ENCODE measurements at places on chromosomes 12 and 14.

DNA sequence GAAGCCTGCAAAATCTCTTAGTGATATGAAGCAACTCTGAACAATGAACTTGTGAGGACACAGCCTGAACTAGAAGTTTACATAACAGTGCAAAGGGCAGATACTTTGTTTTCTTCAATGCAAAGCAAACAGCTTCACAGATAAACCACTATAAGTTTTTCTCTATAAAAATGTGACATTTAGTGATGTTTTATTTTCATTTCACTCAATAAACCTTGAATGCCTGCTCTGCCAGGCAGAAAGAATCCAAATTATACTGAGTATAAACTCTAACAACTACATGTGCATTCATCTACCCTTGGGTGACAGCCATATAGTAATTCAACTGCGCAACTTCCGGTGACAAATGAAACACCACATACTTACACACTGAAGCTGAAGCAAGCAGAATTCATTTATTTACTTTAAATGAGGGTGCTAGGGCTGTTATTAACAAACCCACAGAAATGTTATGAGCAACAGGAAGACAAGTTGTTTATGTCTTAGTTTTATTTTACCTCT is 10.3 kb downstream of the DCP1B start:
- DNase-seq, result no peak

GRCh38 chr12:78062786-78063185 is 232.1 kb downstream of the NAV3 start:
- DNase-seq, result no peak

- DNase-seq, result no peak
Measured at GRCh38 chr14:28577711-28578131, 188.9 kb upstream of the FOXG1 start.

DNA sequence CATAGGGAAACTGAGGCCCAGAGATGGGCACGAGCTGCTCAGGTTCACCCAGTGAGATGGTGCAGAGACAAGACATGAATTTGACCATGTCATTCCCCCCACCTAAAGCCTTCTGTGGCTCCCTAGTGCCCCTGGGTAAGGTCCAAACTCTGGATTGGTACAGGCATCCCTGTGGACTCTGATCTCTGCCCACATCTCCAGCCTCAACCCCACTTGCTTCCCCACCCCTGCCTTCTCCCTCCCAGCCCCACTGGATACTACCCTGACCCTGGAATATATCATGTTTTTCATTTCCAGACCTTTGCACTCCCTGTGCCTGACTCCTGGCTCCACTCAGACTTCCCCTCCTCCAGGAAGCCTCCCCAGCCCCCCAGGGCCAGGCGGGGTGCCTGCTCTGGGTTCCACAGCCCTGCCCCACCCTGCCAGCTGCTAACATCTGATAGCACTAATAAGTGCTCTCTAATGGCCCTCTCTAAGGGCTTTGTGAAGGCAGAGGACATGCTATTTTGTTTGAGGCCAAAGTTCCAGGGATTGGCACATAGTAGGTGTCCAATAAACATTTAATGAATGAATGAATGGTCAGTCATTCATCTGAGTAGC is 1.1 kb upstream of the SDSL start:
- no peak for DNase-seq

GRCh38 chr12:113030875-113031525 is 25.5 kb upstream of the DTX1 start:
- no peak for DNase-seq

- no peak for DNase-seq
Measured at GRCh38 chr14:22974530-22975313, 7.6 kb downstream of the AJUBA start.

DNA sequence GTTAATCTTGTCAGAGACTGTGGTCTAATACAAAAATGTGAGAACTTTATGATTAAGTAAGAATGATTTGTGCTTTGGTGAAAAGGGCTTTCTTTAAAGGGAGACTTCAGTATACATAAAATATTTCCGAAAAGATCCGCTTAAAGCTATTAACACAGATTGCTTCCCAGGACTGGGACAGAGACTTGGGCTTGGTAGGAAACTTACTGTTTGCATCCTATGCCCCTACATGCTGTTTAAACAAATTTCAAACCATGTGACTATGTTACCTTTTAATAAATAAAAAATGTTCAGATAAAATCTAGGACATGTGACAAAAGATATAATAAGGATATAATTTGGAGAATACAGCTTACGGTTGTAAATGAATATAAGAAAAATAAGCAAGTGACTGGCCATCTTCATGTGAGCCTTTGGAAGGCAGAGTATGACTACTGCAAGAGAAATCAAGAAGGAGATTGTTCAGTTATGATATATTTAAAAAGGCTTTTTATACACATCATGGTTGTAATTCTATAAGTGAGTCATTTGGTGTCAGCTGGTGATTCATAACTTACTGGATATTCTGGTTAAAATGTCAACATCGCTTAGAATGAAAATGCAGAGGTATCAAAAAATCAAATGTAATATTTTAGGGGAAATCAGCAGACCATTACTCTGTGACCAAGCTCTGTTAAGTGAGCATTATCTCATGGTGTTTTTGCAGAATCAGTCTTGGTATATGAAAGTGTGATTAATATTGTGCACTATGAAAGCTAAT is 234.7 kb upstream of the E2F7 start:
- no peak for DNase-seq

DNA sequence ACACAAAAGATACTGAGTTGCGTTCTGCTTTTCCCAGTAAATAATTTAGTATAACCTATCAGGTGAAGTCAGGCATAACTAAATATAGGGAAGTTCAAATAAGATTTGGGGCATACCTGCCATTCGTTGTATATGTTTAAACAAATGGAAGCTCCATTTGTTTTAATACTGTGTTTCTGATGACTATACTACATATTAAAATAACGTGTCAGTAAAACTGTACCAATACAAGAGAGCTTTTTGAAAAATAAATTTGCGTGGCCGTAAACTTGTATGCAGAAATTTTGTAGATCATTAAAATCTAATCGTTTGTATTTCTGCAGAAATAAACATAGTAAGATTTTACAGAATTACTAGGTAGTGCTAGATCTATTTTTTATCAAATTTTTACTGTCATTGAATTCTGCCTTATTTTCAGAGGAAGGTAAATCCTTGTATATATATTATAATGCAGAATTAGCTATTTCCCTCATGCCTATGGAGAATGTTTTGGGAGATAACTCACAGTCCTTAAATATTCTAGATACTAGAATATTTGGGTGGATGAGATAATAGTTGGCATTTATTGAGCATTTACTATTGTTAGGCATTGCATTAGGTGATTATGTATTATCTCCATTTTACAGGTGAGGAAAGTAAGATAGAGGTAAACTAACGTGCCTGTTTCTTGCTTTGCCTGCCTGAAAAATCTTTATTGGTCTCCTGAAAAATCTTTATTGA is 1.5 kb downstream of the SCFD1 start:
- DNase-seq, result no peak

DNA sequence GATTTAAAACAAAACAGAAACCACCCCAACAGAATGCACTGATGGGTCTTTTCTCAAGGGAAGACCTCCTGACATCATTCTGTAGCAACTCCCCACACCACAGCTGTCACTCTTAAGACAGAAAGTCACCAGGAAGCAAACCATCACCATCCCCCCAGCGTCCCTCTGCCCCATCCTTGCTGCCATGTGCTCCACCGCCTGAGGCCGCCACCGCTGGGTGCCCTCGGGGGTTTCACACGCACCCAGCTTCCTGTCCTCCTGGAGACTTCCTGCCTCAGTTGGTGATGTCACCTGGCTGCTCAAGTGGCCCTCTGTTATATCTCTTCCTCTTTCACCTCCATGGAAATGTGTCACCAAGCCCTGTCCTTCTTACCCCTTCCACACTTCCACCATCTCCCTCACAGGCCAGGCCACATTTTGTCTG is 71.4 kb upstream of the GPR68 start:
- peak; percentile 89 for DNase-seq

DNA sequence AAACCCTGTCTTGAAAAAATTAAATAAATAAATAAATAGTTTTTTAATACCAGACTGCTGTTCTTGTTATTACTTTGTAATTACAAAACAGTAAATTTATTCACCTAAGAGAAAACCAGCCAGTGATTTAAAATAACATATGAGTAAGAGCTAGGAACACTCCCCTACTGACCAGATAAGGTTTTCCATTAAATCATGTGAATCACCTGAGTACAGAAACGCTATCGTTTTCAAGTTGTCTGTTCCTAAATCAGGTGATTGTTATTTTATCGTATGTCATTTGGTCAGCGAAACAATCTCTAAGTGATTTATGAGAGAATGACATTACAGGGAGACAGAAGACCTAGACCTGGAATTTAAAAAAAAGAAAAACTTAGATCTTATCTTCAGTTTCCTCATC is 47.3 kb downstream of the RPS29 start:
- DNase-seq, result no peak

- no peak for DNase-seq
Measured at GRCh38 chr12:25715102-25715501, 162.0 kb upstream of the LMNTD1 start.

GRCh38 chr12:29589286-29589820 is 91.9 kb upstream of the OVCH1 start:
- no peak for DNase-seq

DNA sequence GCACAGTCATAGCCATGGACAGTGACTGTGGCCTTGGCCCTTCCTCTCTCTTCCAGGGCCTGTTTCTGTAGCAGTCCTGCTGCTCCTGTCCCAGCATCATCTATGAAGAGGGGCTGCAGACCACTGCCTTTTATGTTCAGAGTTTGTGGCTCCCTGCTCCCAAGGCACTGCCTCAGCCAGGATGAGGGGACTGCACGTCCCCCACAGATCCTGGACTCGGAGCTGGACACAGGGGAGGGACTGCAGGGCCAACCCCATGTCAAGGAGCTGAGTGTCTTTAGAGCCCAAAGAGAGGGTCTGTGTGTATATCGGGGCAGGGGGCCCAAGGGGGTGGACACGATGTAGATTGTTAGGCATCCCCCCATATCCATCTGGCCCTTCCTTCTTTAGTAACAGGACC is 60.6 kb upstream of the DIO3 start:
- no peak for DNase-seq

- no peak for DNase-seq
Measured at GRCh38 chr12:43281563-43281962, 270.4 kb downstream of the ADAMTS20 start.

DNA sequence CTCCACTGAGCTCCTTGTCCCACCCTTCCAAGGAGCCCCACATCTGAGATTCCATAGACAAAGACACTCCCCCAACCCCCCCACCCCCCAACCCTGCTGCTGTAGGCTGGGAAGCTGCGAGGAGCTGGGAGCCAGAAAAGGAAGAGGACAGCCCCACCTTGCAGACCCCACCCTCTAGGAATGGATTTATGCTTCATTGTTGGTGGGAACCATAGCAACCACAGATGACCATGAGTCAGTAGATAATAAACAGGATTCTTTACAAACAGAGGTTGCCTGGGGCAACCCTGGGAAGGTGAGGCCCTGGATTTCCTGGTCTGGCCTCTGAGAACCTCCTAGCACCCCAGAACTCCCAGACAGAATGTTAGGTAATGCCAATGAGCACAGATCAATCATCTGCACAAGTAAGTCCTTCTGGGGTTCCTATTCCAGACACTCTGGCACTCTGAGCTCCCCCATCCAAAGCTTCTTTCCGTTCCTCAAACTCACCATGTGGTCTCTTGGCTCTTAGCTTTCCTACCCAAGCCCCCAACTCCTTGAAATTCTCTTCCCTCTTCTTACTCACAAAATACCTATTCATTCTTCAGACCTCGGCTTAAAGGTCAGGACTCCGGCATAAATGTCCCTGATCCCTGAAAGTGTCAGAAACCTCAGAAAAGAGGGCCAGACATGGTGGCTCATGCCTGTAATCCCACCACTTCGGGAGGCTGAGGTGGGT is 15.2 kb upstream of the PLEKHG6 start:
- DNase-seq, result no peak

- DNase-seq, result no peak
Measured at GRCh38 chr14:104794631-104794992, 936 bp downstream of the AKT1 start.

DNA sequence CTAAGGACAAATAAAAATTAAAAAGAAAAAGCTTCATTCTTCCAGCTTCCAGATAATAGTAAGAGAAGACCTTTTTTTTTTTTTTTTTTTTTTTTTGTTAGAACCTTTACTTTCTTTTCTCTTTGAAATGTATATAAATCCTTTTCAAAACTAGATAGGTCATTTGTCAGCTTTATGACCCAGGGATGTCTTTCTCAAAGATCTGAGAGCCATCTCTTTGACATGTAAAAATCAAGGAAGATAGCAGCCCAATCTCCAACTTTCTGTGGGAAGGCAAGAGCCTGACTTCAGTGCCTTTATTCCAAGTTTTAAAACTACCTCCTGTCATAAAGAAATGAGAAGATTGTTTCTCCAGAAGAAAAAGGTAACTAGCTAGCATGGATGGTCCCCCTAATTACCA is 203.3 kb upstream of the LRFN5 start:
- DNase-seq, result no peak

DNA sequence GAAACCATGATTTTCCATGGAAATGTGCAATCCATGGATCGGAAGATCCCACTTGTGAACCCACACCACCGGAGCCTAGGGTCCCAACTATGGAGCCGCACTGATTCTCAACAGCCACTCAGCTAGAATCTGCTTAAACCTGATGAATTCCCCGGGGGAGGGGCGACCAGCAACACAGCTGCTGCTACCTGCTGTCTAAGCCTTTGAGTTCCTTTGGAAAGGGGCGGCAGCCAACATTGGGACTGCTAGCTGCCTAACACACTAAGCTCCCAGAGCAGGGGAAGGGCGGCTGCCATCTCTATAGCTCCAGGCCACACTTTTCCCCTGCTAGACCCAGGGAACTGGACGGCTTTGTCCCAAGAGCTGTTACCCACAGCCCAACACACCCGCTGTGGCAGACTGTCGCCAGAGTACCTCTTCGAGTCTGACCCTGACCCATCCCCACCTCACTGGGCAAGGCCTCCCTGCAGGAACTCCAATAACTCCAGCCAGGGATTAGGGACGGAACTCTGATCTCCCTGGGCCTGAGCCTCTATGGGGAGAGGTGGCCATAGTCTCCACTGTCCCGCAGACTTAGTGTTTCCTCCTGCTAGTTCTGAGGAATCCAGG is 205.8 kb upstream of the SLC16A7 start:
- DNase-seq, result no peak

DNA sequence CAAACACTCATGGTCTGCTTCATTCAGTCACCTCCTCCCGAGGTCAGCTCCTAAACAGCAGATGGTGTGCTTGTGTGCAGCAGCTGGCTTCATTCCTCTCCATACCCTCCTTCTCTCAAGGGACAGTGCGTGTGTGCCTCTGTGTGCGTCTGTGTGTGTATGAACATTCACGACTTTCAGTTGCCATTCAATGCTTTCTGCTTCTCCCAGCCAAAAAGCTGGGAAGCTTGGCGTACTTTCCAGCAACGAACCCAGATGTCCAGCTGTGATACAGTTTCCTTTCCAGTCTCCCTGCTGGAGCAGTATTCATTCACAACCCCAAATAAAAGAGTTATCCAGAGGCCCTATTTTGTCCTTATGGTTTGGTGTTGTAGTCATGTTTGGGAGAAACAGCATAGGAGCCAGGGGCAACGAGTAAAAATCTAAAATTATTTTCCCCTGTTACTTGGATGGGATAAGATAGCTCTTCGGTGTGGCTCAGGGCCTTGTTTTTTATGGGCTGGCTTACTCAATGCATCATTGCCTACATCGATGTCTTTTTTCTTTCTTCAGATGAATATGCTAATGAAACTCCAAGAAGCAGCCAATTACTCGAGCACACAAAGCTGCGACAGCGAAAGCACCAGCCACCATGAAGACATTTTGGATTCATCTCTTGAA is 379.3 kb downstream of the NAV3 start:
- no peak for DNase-seq

- no peak for DNase-seq
Measured at GRCh38 chr14:48786498-48786897, 799.7 kb downstream of the RPS29 start.

- no peak for DNase-seq
Measured at GRCh38 chr12:102480406-102480805, at the start of gene IGF1. Gene IGF1, minus strand, starts transcription at chr12:102480563. Its CDS starts 182 bp downstream, at chr12:102480381.

GRCh38 chr14:69244946-69245345 is 15.0 kb upstream of the GALNT16 start:
- no peak for DNase-seq
